ENCODE measurements at places on chromosomes 5 and 9.

DNA sequence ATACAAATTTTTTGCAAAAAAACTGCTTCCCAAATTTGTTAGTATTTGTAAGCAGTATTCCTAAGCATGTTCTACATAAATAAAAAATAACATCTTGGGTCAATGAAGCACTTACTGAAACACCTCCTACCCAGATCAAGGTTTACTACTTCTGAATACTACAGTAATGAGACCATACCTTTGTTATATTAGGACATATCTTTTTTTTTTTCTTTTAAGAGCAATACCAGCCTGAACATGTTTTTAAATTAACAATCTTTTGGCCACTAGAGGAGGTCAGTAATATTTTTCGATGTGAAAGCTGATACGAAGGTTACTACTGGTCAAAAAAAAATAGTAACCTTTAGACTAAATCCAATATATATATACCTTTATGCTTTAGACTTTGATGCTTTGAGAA, 72.7 kb downstream of the CERT1 start:
- no peak for DNase-seq

- no peak for DNase-seq
These were observed 2.0 kb downstream of the MZB1 start for GRCh38 chr5:139387611-139388197.

DNA sequence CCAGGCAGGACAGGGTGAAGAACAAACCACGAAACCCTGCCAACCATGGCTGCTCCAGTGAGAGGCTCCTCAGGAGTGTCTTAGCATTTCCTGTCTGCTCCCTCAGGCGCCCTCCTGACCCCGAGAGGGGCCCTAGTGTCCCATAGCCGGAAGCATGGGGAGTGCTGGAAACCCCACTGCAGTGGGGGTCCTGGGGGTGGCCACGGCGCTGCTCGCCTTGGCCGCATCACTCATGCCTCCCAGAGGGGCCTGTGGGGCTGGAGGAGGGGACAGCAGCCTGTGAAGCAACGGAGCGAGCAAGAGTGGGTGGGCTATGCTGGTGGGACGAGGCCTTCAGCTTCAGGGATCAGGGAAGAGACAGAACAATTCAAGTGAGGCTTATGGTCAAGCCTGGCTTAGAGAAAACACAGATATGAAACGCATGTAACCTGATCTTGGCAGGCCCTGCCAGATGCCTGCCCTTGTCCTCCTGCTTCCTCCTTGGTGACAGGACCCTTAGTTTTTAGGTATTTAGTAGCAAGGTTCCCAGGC, 219.1 kb downstream of the FANCC start:
- no peak for DNase-seq

GRCh38 chr5:88063813-88064212, 204.8 kb downstream of the TMEM161B start:
- DNase-seq, result no peak
